BE2C (cell line): ENCODE measurements at places on chromosomes 2 and 18.

DNA sequence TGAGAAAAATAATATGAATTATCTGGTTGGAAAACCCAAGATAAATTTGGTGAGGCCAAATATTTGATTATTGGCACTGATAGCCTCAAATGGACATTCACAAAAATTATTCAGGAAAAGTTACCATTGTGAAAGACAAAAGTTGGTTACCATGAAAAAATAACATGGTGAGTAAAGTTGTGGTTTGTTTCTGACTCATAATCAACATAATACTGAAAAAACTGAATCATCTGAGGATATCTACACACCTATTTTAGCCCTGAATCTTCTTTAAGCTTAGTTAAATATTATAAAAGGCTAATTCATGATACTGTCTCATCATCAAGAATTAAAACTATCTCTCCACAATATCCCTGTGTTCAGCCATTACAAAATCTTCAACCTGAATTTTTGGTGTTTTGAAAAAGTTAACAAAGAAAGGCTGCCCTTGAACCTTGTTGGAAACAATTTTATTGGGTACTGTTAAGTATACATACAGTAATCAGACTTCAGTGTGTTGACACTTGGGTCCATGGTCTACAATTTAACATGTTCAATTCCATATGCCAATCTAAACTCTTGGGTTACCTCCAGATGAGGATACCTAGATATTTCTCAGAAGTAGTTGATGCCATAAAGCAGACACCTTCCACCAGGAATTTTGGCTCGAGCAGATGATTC is 607.5 kb upstream of the SLC39A10 start:
- no peak for DNase-seq

DNA sequence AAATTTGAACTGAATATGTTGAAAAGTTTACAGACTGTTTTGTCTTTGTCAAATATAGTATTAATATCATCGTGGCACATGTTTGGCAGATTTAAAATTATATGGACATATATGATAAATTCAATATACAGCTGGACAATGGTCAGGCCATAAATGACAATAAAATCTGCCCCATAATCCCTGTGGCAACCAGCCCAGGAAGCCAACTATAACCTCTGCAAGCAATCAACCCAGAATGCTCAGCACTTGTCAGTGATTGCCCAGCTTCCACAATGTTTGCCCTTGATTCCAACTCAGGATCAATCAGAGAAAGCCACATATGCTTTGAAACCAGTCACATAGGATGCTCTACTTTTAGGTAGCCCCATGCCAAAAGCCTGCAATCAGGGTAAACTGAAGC is 671.9 kb downstream of the SUCLG1 start:
- DNase-seq = no peak

GRCh38 chr2:46989491-46990230 is 74.1 kb upstream of the MCFD2 start:
- no peak for DNase-seq

DNA sequence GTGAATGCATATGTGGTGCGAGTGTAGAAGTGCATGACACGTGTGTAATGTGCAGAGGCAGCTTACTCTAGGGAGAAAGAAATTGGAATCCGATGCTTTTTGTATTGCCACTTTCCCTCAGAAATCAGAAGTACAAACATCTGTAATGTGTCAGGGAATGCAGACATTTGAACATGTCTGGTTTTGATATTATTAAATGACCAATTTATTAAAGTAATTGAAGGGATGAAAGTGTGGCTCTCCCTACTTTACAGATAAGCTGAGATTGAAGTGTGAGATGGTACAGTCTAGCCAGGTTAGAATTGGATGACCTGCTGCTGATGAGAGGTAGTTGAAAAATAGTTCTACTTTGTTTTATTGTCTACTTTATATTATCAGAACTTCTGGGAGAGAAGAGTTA is 74.5 kb upstream of the NT5C1B start:
- DNase-seq = no peak

GRCh38 chr18:45783097-45784075 is 42.1 kb upstream of the SIGLEC15 start:
- DNase-seq = no peak

DNA sequence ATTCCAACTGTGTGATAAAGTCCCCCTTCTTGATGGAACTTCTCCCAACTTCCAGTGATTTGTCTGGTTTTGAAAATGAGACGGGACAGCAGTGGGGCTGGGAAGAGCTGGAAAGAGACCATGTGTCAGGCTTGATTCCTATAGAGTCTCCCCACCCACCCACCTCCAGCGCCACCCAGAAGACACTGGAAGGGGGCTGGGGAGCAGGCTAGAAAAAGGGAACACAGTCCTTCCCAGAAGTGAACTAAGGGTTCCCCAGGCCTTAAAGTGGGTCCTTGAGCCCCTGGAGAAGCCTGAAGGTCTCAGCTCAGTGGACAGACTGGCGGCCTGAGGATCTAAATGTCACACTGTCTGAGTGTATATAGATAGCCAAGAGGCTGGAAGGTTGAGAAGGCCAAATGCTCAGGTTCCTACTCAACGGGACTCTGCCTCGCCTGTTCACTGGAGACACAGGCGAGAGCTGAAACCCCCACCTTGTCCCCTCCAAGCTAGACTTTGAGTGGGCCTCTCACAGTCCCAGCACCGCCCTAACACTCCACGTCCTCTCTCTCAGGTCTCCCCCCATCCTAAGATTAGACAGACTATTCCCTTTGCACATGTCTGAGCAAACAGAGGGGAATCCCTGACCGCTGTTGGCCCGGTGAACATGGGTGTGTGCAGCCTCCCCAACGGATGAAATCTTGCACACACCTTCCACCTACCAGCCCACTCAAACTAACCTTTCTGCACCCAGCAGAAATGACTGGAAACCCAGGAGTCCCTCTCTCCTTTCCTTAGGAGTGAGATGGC is 1.6 kb downstream of the PKDCC start:
- DNase-seq = no peak
